Activated CD4-positive, alpha-beta T cell treated with anti-CD3 and anti-CD28 coated beads, Interleukin-10, Interleukin-2, amounts not matched to agents 100 ng/mL and 50 ng/mL, durations not matched to agents 16 hours and 8 hours (primary cell): ENCODE measurements at places on chromosomes 3 and 15.

DNA sequence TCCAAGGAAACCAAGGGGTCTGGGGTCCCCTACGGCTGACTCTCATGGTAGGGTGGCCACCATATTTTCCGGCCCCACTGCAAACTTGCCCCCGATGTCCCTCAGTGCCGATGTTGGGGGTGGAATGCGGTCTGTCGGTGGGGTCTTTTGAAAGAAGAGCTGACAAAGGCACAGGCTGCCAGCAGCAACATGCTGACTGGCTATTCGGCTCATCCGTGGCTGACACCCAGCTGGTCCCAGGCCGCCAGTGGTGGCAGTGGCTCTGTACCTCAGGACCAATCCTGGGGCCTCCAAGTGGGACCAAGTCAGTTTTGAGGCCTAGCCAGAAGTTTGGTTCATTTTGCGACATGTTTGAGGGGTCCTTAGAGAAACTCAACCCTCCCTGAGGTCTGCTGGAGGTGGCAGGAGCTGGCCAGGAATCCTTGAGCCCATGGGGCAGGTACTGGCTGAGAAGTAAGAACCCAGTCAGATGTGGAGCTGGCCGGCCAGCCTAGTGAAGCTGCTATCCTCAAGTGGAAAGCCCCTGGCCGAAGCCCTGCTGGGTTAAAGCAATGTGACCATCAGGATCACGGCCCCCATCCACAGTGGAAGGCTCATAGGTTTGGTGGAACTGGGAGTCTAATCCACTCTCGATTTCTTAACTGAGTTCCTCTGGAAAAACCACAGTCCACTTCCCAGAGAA lies 17.8 kb downstream of the BMF start:
- DNase-seq = no peak

DNA sequence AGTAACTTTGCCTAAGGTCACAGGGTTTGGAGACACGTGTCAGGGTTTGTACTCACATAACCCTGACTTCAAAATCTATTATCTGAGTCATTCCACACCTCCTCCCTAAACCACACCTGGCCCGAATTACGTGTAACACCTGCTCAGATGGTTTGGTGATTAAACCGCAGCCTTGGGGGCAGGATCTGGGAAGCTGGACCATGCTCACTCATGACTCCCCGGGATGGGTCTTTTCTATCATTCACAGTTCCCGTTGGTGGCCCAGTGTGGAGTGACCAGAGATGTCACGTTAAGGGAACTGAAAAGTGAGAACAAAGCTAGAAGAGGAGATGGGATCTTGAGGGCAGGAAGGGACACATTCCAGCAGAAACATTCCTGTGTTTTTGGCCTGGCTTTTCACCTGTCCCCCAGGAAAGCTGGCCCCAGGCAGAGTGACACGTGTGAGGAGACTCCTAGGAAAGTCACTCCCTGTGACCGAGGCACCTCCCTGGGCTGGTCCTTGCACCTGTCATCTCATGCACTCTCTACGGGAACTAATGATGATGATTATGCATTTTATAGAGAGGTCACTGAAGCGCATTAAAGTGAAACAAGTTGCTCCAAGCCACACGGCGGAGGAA lies 75.4 kb upstream of the POMGNT2 start:
- peak; percentile 77 for DNase-seq

DNA sequence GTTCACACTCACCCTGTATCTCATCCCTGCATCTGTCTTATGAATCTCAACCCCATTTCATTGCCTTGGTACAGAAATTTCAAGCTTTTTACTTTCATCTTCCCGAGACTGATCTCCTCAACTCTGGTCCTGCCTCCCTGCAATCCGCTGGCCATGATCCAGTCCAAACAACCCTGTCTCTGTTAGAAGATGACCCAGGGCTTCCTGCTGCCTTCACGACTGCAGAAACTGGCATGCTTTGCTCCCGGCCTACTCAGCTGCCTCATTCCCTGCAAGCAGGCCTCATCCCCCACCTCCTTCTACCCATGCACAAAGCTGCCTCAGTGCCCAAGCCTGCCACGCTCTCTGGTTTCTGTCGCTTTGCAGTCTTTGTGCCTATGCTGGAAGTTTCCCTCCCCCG lies 12.4 kb downstream of the HES1 start:
- DNase-seq = no peak

GRCh38 chr15:87715252-87715651 lies 541.3 kb downstream of the NTRK3 start:
- no peak for DNase-seq

- no peak for DNase-seq
Measured at GRCh38 chr3:136708333-136708985, 43.7 kb downstream of the STAG1 start.

- no peak for DNase-seq
Measured at GRCh38 chr3:179720196-179720595, 67.4 kb downstream of the USP13 start.

- DNase-seq = no peak
Measured at GRCh38 chr3:100836661-100837060, 127.4 kb downstream of the TFG start.

- no peak for DNase-seq
Measured at GRCh38 chr3:144590854-144591253, 619.2 kb downstream of the DIPK2A start.

DNA sequence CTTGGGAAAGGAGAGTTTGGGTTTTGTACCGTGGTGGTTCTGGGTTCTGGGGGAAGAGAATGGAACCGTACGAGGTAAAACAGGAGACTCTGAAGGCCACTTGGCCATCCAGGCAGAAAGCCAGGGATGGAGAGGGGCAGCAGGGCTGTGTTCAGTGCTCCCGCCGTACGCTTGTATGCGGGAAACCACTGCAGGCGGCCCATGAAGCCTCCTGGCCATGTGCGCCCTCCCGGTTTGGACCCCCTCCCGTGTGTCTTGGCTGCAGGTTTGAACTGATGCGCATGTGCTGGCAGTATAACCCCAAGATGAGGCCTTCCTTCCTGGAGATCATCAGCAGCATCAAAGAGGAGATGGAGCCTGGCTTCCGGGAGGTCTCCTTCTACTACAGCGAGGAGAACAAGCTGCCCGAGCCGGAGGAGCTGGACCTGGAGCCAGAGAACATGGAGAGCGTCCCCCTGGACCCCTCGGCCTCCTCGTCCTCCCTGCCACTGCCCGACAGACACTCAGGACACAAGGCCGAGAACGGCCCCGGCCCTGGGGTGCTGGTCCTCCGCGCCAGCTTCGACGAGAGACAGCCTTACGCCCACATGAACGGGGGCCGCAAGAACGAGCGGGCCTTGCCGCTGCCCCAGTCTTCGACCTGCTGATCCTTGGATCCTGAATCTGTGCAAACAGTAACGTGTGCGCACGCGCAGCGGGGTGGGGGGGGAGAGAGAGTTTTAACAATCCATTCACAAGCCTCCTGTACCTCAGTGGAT lies 50.6 kb downstream of the PGPEP1L start:
- no peak for DNase-seq

GRCh38 chr3:133280586-133280985 lies 119.3 kb upstream of the BFSP2 start:
- no peak for DNase-seq

DNA sequence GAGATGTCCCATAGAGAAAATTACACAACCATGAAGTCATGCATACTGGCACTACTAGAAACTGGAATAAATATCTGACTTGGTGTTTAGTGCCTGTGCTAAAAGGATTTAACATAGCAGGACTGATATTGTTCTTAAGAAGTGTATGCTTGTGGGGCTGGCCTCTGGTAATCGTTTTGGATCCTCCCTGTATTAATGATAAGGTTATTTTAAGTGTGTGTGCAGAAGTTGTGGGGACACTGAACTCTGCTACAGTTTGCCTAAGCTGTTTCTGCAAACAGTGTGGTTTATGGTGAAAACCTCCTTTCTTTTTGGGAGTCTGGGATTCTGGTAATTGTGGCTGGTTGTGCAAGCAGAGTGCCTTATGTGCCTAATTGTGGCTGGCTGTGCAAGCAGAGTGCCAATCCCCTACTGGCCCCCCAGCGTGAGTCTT lies 120.8 kb downstream of the CLASP2 start:
- DNase-seq = no peak

DNA sequence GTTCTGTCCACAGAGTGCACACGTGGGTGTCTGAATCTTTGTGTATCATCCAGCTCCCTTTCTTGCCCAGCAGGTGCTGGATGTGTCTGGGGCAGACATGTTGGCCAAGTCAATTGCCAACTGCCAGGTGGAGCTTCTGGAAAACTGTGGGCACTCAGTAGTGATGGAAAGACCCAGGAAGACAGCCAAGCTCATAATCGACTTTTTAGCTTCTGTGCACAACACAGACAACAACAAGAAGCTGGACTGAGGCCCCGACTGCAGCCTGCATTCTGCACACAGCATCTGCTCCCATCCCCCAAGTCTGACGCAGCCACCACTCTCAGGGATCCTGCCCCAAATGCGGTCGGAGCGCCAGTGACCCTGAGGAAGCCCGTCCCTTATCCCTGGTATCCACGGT lies 12.5 kb upstream of the RPP14 start:
- no peak for DNase-seq

DNA sequence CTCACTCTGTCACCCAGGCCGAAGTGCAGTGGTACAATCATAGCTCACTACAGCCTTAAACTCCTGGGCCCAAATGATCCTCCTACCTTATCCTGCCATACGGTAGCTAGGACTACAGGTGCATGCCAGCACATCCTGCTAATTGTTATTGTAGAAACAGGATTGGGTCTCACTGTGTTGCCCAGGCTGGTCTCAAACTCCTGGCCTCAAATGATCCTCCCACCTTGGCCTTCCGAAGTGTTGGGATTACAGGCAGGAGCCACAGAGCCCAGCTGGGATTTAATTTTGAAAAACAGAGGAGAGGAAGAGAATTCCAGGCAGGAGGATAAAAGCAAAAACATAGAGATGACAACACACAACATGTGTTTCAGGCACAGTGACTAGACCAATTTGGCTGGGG lies 40.5 kb downstream of the SFMBT1 start:
- no peak for DNase-seq

DNA sequence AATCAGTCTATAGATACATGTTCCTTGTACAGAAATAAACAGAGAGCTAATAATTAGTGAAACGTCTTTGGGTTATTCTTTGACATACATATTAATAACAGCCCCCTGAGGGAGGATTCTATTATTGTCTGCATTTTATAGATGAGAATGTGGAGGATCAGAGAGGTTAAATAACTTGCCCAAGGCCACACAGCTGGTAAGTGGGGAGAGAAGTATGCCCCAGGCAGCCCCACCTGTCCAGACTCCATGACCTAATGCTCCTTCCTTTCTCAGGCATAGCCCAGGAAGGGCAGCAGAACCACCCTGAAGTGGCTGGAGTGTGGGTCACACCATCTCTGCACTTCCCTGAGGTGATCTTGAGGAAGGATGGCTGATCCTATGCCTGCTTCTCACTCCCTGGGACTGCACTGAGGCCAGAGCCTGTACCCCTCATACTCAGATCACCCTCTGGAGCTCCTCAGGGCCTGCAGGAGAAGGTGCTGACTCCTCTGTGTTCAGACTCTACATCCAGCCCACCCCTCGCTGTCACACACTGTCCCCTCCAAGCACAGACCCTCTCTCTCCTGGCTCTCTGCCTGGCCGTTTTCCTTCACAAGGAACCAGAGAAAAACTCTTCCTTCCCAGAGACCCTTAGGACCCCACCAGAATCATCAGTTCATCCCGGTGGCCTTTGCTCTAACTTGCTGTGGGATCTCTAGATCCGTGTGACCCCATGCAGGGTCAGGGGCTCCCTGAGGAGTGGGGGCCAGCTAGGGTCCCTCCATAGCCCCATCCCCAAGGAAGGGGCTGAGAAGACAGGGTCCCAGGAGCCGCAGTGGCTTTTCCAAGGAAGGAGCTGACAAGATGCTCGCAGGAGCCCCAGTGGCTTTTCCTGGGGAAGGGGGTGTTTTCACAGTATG lies 4.4 kb upstream of the HHATL start:
- no peak for DNase-seq

- peak; percentile 81 for DNase-seq
Measured at GRCh38 chr15:90143166-90143655, 40.9 kb upstream of the IDH2 start.

GRCh38 chr3:15083252-15083651 lies 15.7 kb downstream of the RBSN start:
- DNase-seq = no peak

- DNase-seq = no peak
Measured at GRCh38 chr3:20091331-20092047, 51.2 kb downstream of the KAT2B start.

- DNase-seq = peak; percentile 65
Measured at GRCh38 chr15:50315814-50316630, 39.0 kb downstream of the GABPB1 start.

DNA sequence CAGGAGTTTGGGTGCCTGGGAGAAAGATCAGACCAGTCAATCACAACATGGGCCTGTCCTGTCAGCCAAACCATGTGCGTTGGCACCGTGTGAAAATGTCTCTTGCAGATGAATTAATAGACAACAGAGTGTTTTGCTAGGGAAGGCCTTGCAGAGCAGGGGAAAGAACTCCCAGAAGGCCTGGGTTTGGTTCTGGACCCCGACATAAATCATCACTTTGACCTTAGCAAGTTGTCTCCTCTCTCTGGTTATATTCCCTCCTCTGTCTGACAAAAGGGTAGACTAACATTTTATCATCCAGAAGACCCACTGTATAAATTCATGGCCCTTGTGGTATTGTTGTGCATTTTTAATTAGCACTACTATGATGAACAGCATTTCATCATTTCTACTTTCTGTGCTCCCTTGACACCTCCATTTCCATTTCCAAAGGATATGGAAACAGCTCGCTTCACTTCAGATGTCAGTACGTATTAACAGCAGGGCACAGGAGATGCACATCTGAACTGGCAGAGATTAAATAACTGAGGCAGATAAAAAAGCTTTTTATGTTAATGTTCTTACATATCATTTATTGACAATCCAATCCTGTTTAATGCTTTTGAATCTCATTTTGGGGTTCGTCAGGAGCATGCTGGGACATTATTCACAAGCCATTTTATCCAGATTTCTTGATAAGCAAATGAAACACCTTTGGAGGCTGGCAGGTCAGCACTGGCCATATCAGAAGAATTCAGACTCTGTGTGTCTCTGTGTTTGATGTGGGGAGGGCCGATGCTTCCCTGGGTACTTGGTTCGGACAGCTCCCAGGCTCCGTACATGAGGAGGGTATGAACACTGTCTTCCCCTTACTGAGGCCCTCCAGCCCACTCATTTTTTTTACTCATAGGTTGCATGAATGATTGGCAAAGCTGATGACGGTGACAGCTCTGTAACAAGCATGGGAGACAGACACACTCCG lies 28.2 kb upstream of the IL12A start:
- no peak for DNase-seq

- no peak for DNase-seq
Measured at GRCh38 chr15:101318147-101318819, 23.2 kb upstream of the SNRPA1 start.
